ENCODE measurements at places on chromosomes 5 and 9. TPM values are rescaled to one million over a fixed set of nuclear protein-coding genes. Genes with fewer than 3 reads are reported as not detected.
A peak's percentile ranks its signal among the peaks of the same experiment; 100 is the strongest.

DNA sequence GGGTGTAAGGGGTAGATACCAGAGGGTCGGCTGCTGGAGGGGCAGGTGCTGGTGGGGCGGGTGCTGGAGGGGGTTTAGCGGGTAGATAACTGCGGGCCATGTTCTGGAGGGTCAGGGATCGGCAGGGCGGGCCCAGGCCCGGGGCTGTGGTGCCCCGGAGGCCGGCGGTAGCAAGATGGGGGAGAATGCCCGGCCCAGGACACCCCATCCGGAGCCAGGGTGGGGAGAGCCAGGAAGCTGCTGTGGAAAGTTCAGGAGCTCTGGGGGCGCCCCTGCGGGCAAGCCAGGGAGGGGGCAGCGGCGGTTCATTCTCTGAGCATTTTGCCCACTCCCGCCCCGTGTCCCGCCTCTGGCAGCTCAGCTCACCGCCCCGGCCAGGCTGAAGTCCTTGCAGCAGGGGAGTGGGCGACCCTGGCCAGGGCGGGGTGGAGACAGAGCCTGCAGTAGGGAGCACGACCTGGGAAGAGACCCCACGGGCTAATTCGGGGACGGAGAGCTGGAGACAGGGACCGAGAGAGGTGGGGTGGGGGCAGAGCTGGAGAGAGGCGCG lies 538 bp downstream of the PRRT1B start:
- no peak for DNase-seq

GRCh38 chr5:172574871-172575223 lies 66.2 kb upstream of the NEURL1B start:
- DNase-seq, result no peak

DNA sequence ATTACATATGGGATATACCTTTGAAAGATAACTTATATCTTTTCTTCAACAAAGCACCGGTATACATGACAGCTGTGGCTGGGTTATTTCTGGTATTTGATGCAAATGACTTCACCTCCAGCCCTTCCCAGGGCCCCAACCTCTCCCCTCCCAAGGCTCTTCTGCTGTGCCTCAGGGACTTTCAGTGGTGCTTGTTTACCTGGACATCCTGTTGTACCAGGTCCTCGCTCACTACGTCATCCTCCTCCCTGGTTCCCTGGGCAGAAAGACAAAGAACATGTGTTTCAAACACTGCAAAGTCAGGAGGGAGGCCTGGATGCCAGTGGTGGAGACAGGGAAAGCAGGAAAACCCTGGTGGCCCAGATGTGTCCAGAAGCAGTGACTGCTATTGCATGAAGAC lies 23.4 kb downstream of the ANXA6 start:
- no peak for DNase-seq

- DNase-seq, result no peak
Measured at GRCh38 chr9:76099516-76099915, 209.0 kb downstream of the PCSK5 start.

DNA sequence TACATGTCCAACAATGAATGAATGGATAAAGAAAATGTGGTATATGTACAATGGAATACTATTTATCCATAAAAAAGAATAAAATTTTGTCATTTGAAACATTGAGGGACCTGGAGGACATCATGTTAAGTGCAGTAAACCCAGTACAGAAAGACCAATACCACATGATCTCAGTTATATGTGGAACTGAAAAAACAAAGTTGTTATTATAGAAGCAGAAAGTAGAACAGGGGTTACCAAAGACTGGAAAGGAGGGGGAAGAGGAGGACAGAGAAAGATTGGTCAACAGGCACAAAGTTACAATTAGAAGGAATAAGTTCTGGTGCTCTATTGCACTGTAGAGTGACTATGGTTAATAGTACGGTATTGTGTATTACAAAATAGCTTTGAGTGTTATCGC lies 233.8 kb downstream of the SEMA6A start:
- DNase-seq, result no peak

DNA sequence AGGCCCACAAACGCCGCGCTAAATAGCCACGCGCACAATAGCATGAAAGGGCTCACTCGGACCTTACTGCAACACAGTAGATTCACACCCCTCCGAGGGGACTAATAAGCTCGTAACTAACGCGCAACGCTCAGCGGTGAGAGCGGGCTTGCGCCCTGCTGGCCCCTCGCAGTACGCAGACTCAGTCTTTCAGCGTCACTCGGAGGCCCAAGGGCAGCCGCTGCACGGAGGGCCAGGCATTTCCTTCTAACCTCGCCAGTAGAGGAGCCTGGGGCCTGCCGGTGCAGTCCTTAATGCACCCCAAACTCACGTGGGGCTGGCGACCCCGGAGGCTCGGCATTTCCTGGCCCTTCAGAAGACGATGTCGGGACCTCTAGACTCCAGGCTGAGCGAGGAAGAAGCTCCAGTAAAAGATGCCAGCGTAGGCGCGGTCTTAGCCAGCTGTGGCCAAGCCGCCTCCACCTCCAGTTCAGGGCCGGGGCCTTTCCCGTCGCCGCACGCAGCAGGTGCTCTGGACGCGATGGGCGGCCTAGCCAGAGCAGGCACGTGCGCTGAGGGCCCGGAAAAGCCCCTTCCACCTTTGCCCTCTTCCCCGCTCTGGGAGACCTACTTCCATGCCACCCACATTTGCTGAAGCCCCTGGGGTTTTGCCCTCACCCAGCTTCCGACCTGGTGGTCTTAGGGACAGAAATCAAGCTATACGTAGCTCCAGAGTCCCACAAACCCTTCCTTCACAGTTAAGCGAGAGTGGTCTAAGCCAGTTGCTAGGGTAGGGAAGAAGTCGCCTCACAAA lies 38.3 kb upstream of the TIFAB start:
- no peak for DNase-seq

GRCh38 chr5:65555287-65555686 lies 7.7 kb downstream of the CENPK start:
- DNase-seq, result no peak

DNA sequence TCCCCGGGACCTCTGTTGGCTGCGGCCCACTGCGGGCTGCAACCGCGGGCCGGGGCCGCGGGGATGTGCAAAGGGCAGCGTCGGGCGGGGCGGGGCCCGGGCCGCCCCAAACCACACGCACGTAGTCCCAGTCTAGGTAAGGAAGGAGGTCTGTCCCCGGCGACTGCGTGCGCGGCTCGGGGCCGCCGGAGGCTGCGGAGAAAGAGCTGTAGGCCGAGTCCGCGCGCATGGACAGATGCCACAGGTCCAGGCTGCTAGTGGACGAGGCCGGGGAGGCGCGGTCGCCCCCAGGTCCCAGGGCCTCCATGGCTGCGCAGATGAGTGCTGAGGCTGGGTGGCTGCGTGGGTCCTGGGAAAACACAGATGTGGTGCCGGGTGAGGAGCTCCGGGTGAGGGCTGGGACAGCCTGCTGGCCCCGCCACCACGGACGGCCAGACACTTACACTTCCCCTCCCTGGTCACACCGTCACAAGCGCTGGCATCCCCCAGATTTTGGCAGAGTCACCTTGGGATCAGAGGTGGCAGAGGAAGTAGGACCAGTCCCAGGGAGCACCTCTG lies 4.5 kb downstream of the SHROOM1 start:
- no peak for DNase-seq

DNA sequence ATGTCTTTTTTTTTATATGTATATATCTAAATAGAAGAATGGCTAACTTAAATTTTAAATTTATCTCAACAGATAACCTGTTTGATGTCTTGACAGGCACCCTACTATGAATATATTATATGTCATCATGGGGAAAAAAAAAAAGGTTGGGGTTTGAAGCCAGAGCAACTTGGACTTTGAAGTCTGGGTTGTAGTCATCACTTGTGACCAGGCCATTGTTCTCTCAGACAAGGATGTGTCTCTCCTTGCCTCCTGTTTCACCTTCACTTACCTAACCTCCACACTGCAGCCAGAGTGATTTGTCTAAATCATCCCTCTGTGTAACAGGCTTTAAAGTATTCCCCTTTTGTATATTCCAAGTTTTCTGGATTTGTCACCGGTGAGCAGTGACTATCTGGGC lies 56.7 kb upstream of the TNFSF8 start:
- no peak for DNase-seq

- DNase-seq, result no peak
Measured at GRCh38 chr9:134694368-134694665, 52.7 kb downstream of the COL5A1 start.

DNA sequence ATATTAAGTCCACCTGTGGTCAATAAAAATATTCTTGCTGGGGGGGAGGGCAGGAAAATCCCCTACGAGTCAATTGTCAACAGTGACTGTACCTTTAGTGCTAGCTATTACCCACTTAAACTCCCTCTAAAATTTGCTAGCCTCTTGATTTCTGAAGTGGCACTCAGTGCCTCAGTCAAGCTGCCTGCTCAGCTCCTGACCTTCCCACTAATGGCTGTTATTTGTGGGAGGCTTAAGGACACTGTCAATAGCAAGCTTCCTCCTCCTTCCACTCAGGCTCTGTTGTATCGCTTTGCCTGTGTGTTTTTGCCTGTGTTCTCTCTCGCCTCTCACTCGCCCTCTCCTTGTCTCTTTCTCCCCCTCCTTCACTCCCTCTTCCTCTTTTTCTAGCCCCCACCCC lies 140.8 kb downstream of the BNC2 start:
- no peak for DNase-seq

DNA sequence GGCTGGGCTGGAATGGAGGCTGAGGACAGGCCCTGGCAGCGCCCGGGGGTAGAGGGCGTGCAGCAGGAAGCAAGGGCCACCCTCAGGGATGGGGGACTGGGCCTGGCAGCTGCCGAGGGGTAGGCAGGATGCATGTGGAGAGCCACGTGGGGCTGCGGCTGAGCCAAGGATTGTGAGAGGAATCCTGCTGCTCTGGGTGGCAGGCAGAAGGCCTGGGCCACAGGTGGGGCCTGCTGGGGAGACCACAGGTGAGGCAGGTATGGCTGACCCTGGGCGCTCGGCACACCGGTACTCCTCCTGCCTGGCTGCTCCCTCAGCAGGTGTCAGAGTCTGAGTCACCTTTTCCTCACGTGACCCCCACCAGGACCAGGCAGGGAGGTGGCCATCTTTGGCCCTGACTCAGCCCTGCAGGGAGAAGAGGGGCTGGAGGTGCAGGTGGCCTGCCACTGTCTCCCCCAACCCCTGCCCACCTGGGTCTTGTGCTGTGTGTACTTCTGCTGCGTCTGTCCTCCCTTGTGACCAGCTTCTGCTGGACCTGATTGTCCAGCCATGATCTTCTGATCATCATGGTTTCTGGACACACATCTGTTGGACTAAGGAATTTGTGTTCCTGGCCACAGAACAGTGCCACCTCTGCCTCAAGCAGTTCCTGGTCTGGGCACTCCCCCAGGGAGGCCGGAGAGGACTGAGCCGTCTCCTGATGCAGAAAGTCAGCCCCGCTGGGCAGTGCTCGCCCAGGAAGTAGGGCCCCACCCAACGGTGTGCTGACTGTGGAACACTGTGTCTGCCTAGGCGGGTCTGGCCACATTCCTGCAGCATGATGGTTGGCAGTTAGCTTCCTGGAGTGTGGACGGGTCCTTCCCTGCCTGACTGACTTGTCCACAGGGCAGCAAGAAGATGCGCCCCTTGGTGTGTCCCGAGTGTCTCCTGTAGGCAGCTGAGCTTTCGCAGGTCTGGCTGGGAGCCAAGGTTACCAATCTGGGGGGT lies 6.4 kb downstream of the ARRDC1 start:
- DNase-seq, result peak; percentile 90

PLEKHG4B gene
- 0.02 TPM for total RNA-seq

LRRC19 gene
- not detected for total RNA-seq

LCN12 gene
- total RNA-seq, result 4.2 TPM

AFAP1L1 gene
- 4.3 TPM for total RNA-seq

ENC1 gene
- total RNA-seq, result 30.0 TPM

CD72 gene
- total RNA-seq, result 1.6 TPM

NR2F1-AS1 gene
- total RNA-seq, result 20.1 TPM

PCDHA7 gene
- total RNA-seq, result not detected
